GM13976 (cell line): ENCODE measurements at places on chromosomes 13 and 19.

DNA sequence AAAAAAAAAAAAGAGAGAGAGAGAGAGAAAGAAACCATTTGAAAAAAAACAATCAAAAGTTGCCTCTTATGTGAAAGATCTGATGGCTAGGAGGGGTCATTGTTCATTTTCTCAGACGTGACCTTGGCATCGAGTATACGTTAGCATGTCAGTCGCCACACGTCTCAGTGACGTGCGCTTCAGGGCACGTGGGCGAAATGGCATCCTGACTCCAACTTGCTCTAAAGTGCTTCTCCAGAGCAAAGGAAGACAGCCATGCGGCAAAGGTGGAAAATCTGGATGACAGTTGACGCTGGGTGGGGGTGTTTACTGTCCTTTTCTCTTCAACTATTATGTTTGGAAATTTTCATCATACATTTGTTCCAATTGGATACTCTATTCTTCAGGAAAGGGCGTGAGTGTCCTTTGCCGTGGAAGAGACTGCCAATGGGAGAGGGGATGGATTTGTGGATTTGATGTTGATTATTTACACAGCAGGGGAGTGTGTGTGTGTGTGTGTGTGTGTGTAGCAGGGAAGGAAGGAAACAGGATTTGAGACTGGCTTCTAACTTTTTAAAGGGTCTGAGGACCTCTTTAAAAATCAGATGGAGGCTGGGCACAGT lies 25.0 kb downstream of the KLF2 start:
- no peak for DNase-seq

DNA sequence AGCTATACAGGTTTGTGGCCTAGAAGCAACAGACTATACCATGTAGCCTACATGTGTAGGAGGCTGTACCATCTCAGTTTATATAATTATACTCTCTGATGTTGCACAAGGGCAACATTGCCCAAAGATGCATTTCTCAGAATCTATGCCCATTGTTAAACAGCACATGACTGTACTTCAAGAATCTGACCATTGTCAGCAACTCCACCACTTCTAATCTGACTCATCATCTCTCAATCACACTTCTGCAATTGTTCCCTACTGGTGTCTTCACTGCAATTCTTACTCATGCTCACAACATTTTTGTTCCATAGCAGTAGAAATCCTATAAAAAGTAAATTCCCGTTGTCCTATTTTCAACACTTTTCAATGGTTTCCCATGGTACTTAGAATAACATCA lies 63.9 kb upstream of the ATXN8OS start:
- peak; percentile 6 for DNase-seq

DNA sequence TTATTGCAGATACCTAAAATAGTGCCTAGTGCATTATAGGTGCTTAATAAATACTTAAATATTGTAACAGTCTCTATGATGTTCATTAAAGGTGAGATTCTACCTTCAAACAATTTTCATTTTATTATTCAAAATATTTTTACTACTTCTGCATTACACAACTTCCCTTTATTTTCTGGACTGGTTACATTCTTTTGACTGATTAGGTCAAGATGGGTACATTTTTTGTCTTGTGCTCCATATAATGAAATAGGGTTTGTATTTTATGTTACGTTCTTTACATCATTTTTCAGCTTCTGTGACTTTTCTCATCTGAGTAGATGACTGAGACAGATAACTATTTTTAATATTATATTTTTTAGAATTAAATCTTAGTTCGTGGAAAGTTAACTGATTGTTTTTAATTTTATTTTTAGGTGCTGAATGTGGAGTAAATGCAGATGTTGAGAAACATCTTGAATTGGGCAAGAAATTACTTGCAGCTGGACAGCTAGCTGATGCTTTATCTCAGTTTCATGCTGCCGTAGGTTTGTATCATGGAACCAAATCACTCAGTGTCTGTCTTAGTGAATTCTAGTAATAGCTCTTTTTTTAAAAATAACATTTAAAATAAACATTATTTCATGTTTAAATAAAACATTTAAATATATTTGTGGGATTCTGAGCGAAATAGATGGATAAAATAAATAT lies 32.0 kb downstream of the DNAJC3 start:
- DNase-seq, result no peak

DNA sequence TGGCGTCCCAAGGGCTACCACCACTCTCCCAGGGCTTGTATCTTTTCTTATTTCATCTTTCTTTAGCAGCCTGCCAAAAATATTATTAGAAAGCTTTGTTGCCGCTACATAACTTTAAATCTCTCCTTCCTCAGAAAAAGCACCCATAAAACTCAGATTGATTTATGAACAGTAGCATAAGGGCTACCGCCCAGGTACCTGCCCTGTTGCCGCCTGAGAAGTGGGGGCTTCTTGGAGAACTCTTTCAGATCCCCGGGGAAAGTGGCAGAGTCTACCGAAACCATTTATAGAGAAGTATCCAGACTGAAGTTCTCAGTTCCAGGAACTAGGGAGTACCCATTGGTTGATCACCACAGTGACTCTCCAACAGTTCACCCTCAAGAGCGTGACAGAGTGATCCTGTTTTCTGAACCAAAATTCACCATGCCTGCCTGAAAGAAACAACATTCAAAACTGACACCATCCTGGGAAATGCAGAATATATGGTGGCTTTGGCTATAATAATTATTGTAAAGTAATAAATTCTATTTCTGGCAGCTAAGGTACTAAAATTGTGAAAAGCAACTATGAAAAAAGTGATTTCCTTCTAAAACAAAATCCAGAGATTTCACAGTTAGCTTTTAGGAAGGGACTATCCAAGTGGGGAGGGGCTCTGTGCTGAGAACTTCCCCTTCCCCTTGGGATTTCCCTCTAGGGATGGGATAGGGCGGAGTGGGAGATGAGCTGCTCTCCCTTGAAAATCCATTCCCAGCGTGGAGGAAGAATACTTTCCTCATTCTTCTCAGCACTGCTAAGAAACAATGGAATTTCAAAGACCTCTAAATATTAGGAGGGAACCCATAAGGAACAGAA lies 877 bp upstream of the N4BP2L1 start:
- no peak for DNase-seq

GRCh38 chr13:40984668-40985366 lies 34.3 kb downstream of the ELF1 start:
- DNase-seq, result no peak

DNA sequence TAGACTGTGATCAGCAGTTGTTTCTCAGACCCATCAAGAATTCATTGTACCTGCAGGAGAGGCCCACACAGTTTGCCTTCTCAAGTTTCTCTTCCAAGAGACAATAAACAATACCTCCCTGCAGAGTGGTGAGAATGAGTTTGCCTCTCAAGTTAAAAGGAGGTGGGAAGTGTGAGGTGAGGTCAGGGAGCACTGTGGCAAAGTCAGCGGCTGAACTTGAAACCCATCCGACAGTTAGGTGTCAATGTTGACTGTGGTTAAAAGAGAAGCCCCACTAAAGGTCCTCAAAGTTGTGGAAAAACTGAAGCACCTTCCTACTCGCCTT lies 72.9 kb upstream of the TSC22D1 start:
- DNase-seq, result peak; percentile 29
